Transverse colon (tissue), 4 donors: ENCODE measurements at places on chromosomes 13 and 19. TPM values are rescaled to one million over a fixed set of nuclear protein-coding genes. Genes with fewer than 3 reads are reported as not detected.

The ZNF350 gene
- 14.8 TPM for total RNA-seq

The KLK7 gene
- not detected for total RNA-seq

The ZNF227 gene
- 9.7 TPM for total RNA-seq

The SCAF1 gene
- 118 TPM for total RNA-seq

DNA sequence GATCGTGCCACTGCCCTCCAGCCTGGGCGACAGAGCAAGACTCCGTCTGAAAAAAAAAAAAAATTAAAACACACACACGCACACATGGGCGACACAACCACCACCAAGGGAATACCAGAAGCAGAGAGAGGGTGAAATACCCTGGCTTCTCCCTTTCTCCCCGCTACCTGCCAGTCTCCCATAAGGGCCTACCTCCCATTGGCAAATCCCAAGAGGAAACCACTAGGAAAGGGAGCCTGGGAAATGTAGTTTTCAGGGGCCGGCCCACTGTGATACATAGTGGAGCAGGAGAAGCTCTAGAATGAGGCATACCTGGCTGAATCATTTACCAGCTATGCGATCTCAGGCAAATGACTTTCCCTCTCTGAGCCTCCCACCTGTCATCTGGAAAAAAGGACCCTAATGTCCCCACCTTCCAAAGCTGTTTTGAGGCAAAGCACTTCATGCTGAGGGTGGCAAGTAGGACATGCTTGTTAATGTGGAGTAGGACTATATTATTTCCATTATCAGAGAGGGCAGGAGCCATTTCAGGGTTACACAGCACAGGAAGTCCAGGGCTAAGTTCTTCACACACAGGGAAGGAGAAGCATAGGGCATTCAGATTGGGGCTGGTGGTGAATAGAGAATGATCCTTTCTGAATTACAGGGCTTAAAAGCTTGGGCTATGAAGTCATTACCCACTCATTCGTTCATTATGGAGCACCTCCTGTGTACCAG lies 14.3 kb upstream of the HNRNPUL1 start:
- no peak for DNase-seq

GRCh38 chr19:33202546-33203507 lies 8.7 kb downstream of the LRP3 start:
- no peak for DNase-seq

GRCh38 chr13:66933994-66934393 lies 296.1 kb downstream of the PCDH9 start:
- no peak for DNase-seq

DNA sequence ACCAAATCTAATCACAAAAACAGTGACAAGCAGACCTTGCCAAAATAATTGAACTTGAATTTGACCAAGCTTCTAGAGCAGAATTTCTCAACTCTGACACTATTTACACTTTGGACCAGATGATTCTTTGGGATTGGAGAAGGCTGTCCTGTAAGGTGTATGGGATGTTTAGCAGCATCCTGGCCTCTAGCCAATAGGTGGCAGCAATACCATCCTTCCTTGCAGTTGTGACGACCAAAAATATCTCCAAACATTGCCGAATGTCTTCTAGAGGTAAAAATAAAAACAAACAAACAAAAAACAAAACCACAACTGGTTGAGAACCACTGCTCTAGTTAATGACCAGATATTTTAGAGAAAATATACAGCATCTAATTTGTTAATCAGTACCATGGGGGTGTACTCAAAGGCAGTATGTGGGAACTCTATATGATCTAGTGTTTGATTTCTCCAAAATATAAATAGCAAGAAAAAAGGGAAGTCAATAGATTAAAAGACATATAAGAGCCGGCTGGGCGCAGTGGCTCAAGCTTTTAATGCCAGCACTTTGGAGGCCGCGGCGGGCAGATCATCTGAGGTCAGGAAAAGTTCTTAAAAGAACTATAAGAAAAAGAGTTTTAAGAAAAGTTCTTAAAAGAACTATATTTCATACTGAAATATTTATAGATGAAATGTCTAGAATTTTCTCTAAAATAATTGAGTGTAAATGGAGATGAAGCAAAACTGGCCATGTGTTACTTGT lies 60.9 kb upstream of the ZNF527 start:
- no peak for DNase-seq

DNA sequence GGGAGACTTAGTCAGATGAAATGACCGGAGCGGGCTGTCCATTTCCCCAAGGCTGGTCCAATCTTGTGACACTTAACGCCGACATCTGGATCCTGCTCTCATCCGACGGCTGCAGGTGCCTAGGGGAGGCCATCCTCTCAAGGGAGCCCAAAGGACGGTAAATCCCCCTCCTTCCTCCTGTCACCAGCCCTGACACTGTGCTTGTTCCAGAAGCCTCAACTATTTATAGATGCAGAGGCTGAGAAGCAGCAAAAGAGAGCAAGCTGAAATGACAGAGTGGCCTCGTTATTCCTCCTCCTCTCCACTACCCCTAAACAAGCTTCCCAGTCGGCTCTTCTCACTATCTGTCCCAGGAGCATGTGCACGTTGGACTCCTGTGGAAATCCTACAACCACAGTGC lies 533.7 kb downstream of the LIG4 start:
- no peak for DNase-seq

DNA sequence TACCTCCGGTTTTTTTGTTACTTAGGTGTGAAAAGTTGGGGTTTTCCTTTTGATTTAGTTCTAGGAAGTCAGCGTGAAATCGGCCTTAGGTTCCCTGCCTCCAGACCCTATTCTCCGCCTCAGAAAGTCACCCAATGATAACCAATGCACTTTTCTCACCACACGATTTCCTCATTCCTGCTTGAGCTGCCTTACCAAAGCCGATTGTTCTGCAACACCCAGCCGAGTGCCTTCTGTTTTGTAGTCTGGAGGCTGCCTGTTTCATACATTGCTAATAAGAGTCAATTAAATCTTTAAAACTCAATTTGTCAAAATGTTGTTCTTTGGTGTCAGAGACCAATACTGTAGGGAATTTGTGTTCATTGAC lies 39.7 kb downstream of the GJA3 start:
- DNase-seq, result no peak

DNA sequence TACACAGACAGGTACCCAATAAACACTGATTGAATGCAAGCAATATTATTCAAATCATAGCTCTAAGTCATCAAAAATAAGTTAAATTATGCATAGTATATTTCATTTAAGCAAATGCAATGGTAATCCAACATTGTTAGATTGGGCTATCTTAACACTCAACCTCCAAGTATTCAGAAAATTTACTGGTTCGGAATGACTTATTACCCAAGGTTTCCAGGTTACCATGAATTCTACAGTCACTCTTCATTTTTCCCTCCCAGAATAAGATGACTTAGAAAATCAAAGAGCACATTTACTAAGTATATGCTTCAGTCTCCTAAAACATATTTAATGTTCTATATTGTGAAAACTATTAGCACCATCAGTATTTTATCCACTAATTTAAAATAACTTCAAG lies 6.0 kb downstream of the UBL3 start:
- no peak for DNase-seq
